ENCODE measurements at places on chromosomes 3 and 15.
A peak's percentile ranks its signal among the peaks of the same experiment; 100 is the strongest.

- DNase-seq: no peak
Observed at GRCh38 chr3:148971401-148972163, 19.8 kb upstream of the GYG1 start.

DNA sequence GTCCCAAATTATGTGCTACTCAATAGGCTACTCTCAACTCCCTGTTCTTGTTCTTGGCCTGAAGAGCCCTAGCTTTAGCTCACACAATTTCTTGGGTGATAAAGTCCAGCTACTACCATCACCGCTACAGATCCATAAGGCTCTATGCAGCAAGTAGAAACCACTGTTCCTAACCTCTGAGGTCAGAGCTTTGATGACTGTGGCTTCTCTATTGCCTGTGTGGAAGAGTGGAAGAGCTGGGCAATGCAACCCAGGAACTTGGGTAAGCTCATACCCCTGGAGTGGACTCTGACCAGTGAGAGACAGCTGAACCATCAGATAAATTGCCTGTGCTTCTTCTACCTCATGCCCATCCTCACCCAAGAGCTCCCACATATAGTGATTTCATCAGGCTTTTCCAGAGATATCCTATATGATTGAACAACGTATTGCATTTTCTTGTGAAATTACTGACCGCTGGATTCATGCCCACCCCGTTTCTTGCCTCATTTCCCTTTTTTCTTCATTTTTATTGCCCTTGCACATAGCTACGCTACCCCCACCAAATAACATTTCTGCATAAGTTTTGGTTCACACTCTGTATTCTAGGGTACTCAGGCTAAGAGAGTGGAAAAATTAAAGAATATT lies 172.3 kb upstream of the MBNL1 start:
- no peak for DNase-seq

DNA sequence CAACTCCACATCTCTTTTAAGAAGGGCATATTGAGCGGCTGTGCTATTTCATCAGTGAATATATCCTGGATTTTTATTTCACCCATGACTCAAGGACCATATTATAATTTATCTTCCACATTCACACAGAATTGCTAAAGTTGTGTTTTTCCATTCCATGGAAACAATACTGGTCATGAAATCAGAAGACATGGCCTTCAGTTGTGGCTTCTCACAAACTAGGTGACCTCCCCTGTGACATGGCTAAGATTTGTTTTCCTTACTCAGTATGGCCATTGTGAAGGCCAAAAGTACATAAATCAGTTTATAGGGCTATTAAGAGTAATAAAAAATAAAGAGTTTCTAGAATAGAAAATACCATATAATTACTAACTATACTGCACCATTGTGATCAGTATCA lies 415.6 kb downstream of the OXSM start:
- no peak for DNase-seq

- DNase-seq: no peak
Observed at GRCh38 chr3:89306540-89306939, 199.1 kb downstream of the EPHA3 start.

DNA sequence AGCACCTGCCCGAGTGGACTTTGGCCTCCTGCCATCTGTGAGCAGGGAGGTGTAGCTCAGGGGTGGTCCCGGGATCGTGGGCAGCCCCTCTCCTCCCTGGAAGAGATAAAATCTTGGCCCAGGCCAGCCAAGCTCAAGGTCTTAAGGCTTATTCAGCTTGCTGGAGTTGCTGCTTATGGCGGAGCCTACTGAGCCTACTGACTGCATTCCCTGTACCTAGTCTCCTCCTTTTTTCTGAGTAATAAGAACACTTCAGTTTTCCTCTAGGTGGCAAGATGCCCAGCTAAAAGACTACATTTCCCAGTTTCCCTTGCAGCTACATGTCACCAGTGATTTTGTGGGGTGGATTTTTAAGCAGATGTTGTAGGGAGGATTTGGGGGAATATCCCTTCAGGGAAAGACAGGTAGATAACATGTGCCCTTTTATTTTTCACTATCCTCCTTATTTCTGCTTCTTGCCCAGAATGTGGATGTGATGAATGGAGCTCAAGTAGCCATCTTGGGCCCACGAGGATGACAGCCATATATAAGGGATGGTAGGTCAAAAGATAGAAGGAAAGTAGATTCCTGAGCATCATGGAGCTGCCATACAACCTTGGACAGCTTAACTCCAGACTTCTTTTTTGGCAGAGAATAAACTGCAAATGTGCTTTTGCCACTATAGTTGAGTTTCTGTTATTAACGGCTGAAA lies 41.4 kb upstream of the INSYN1 start:
- no peak for DNase-seq

DNA sequence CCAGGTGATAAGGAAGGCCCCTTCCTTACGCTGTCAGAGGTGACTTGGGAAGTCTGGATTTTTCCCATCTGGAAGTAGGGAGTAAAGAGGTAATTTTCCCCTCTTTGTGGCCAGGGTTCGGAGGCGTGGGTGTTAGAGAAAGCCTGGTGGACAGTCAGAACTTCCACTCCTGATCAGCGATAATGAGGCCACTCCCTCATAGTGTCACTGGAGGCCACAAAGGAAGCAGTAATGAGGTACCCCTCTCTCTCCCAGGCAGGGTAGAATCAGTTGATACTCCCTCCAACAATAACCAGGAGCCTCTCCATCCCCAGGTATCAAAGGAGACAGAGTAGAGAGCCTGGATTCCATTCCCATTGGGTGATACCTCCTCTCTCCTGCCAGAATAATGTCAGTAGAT lies 30.0 kb downstream of the AP4E1 start:
- DNase-seq: no peak

GRCh38 chr3:9430733-9431132 lies 33.3 kb downstream of the SETD5 start:
- DNase-seq: no peak

DNA sequence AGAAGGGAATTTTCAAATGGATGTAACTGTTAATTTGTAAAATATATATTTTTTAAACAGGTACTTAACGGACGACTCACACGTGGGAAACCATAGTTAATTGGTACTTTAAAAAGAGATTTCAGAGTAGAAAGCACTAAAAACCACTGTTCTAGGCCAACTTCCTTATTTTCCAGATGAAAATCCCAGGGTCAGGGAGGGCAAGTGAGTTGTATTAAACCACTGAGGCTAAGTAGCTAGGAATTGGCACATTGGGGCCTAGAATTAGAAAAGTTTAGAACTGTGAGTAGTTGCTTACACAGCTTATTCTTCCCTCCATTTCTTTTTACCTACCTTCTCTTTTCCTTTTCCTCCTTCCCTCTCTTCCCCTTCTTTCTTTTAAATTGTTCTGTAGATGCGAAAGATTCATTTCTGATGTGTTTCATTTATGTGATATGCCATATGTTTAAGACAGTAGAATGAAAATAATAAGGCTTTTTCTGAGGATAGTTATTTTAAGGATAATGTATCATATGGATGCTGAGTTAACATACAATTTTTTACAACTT lies 4.1 kb upstream of the UTS2B start:
- DNase-seq: no peak

DNA sequence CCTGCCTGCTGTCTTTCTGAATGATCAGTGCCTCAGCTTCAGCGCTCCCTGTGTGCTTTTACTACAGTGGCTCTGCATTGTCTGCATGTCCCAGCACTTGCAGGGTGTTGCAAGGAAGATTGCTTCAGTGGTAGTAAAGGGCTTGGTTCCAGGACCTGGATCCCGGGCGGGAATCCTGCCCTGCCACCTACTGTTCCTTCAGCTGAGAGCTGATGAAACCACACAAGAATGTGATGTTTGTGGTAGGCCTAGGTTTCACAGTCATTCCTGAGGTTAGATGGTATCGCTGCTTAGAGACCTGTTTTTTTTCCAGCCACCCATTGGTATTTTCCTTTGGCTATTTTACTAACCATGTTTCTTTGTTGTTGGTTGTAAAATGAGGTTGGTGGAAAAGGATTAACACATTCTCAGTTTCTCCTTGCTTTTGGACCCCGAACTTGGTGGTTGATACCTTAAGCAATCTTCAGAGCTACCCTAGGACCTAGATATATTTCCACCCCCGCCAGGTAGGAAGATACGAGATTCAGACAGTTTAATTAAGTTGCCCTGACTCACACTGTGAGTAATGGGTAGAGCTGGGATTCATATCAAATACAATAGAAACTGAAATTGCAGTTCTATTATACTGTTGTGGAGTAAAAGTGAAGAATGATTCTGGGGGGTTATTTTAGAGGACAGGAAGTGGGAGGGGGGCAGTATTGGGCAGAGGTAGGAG lies 11.4 kb downstream of the GPR87 start:
- DNase-seq: no peak

DNA sequence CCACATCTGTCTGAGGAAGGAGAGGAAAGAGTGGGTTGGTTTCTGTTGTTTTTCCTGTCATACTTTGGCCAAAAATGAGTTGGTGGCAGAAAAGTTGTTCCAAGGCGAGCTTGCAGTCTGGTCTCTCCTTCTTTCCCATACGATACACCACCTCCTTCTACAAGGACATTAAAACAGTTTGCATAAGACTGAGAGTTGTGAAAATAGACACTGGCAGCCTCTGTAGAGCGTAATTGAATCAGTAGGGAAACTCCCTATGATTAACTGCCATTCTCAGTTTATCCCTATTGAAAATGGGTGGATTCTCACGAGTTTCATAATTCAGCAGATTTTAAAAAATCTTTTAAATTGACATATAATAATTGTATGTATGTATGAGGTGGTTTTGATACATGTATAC lies 3.7 kb upstream of the LSG1 start:
- no peak for DNase-seq

DNA sequence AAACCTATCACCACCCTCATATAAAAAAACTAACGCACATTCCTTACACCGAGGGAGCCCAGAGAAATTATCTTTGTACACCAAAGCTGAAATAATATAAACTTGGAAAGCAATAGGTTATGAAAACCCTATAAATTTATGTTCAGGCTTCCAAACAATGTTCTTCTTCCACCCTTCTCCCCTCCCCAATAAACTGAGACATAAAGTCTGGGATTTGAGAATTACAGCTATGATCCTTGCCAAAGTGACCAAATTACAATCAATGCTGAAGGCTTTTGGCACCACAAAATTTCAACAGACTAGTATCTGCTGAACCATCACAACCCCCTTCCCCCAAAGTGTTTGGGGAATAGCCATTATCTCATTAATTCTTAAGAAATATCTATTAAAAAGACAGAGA lies 237.8 kb downstream of the FMN1 start:
- DNase-seq: no peak

GRCh38 chr3:39250116-39250747 lies 29.6 kb downstream of the CX3CR1 start:
- DNase-seq: no peak

- peak; percentile 39 for DNase-seq
Observed at GRCh38 chr3:67000009-67000408, 1.9 kb downstream of the KBTBD8 start.

All from CD4-positive, alpha-beta T cell treated with Interleukin-2 at 100 ng/mL for 4 hours (primary cell).